Left forelimb (tissue), 1 donor: ENCODE measurements at places on chromosomes 5 and 9.
A peak's percentile ranks its signal among the peaks of the same experiment; 100 is the strongest.

DNA sequence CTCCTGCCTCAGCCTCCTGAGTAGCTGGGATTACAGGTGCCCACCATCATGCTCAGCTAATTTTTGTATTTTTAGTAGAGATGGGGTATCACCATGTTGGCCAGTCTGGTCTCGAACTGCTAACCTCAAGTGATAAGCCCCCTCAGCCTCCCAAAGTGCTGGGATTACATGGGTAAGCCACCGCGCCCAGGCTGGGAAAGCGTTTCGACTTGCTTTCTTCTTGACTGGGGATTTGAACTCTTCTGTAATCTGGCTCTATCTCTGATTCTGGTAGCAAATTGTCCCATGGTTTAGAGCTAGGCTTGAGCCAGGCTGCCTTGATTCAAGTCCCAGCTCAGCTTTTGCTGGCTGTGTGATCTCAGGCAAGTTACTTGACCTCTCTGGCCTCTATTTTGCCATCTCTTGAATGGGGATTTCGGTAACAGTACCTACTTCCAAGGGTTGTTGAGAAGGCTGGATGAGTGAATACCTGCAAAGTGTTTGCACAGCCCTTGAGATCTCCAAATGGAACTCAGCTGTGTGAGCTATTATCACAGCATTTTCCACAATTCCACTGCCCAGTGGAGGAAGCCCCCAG, 20.5 kb upstream of the MVB12B start:
- DNase-seq: no peak

- DNase-seq: no peak
These were observed 48.0 kb downstream of the IPO11 start for GRCh38 chr5:62460578-62460983.

DNA sequence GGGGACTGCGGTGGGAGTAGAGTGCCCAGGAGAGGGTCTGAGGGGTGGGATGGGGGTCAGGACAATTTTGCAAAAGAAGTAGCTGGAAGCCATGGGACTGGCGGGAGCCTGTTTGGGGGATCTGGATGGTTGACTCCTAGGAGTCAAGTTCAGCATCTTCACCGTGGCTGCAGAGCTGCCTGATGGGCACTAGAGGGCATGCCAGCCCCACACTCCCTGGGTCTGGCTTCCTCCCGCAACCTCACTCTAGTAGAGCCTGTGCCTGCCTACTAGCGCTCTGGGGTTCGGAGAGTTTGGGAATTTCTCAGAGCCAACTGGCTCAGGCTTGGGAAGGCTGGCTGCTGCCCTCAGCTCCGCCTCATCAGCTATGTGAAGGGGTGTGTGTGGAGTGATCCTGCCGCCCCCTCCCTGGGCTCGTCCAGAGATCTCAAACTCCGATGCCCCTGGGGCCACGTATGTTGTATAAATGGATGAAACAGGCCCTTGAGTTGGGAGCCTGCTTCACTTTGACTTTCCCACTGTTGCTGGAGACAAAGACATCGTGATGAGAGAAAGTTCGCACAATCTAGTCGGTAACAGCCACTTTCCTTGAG, 10.8 kb downstream of the TSPAN17 start:
- DNase-seq: peak; percentile 77

GRCh38 chr5:16178745-16179372, 732 bp downstream of the MARCHF11 start:
- DNase-seq: peak; percentile 90
